K562 (cell line): ENCODE measurements at places on chromosomes 2 and 18.

DNA sequence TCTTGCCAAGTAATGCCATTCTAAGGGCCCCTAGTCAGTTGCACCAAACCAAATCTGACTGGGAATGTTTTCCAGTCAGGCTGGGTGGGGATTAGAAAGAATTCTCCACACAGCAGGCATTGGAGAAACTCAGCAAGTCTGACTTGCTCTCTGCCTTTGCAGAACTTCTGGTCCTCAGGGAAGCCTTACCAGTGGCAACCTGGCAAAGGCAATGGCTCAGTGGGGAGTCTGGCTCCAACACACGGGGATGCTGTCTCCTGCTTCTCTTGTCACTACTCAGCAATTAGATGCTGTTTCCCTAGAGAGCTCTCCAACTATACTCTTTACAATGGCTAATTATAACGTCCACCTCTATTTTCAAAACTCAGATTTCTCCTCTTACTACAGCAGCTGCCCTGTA is 810.7 kb downstream of the LRRTM4 start:
- no peak for DNase-seq

- no peak for DNase-seq
Measured at GRCh38 chr2:144645083-144645778, 125.3 kb upstream of the ZEB2 start.

GRCh38 chr2:146457221-146457620 is 1387.6 kb upstream of the ACVR2A start:
- no peak for DNase-seq

DNA sequence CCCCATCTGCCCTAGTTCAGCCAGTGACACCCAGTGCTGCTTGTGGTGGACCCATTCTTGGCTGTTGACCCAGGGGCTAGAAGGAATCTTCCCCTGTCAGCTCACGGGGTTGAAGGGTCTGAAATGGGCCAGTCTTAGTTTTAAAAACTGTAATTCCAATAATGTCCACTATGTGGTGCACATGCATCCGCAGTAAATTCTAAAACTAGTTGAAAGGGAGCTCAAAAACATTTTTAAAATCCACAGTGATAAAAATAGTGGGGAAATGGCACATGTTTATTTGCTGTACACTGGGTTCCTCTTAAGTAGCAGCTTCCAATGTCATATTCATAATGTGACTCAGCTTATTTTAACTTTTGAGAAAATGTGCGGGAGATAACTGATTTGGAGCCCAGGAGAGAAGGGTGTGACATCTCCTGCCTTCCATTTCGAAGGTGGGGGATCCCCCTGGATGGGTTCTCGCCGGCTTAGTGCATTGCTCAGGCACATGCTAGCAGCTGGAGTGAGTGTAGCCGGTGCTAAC is 32.8 kb downstream of the GRHL1 start:
- peak; percentile 61 for DNase-seq

GRCh38 chr18:50559752-50560680 is at the start of gene MAPK4:
TSS of gene MAPK4 (plus strand) at chr18:50560087. CDS start at chr18:50663959, 103,872 bp downstream.
- peak; percentile 34 for DNase-seq

DNA sequence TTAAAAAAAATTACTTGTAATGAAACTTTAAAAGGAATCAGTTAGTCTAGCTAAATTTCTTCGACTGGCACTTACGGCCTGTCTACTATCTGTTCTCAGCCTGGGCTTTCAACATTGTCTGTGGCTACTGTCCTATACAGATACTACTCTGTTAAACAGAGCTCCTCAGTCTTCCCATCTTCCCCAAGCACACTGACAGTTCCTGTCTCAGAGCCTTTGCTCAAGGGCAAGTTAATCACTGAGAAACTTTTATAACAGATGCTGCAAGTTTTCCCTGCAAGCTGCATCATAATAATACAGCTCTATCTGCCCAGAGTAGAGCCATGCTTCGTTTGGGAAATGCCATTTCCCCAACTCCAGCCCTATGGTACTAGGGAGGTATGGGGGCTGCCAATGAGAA is 11.3 kb upstream of the YPEL5 start:
- DNase-seq: no peak

- DNase-seq: no peak
Measured at GRCh38 chr2:32865399-32866068, 81.2 kb upstream of the LTBP1 start.

DNA sequence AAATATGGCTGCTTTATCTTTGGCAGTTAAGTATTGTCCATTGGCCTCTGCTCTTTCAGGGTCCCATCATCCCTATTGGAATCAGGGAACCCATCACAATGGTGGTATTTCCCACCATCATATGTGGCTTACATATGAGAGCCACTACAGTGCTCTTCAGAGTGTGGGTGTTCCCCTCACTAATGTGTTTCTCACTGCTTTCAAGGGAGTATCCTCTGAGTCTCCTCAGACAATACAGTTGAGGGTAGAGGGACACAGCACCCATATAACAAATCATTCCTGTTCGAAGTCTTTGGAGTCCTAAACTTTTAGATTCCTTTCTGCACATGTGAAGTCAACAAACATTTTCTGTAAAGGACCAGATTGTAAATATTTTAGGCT is 48.8 kb upstream of the DNAJC10 start:
- DNase-seq: no peak

GRCh38 chr2:30732876-30733275 is 74.4 kb downstream of the CAPN13 start:
- DNase-seq: no peak

- no peak for DNase-seq
Measured at GRCh38 chr2:215937190-215937589, 76.2 kb downstream of the MREG start.

GRCh38 chr18:26574958-26575864 is 26.9 kb upstream of the KCTD1 start:
- peak; percentile 33 for DNase-seq

- no peak for DNase-seq
Measured at GRCh38 chr2:217773539-217773938, 229.3 kb downstream of the TNS1 start.

DNA sequence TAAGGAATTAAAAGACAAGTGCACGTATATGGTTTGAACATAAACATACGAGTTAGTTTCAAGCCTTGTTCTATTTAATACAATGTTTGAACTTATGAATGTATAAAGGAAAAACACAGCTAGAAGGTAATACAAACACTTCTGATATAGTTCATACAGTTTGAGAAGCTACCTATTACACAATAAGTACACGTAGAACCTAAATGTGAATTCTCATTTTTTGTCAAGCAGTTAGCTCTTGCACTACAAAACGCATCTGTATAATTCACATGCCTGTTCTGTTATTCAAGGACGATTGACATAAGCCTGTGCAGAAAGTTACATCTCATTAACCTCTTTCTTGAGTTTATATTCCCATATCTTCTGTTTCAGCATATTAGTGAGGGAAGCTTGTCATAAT is 2.7 kb downstream of the LRP1B start:
- no peak for DNase-seq

DNA sequence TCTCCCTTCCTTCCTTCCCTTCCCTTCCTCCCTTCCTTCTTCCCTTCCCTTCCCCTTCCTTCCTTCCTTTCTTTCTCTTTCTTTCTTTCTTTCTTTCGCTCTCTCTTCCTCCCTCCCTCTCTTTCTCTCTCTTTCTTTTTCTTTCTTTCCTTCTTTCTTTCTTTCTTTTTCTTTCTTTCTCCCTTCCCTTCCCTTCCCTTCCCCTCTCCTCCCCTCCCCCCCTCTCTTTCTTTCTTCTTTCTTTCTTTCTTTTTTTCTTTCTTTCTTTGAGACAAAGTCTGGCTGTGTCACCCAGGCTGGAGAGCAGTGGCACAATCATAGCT is 34.8 kb downstream of the GATA6 start:
- no peak for DNase-seq

- no peak for DNase-seq
Measured at GRCh38 chr2:27049422-27050280, 1.8 kb upstream of the AGBL5 start.

DNA sequence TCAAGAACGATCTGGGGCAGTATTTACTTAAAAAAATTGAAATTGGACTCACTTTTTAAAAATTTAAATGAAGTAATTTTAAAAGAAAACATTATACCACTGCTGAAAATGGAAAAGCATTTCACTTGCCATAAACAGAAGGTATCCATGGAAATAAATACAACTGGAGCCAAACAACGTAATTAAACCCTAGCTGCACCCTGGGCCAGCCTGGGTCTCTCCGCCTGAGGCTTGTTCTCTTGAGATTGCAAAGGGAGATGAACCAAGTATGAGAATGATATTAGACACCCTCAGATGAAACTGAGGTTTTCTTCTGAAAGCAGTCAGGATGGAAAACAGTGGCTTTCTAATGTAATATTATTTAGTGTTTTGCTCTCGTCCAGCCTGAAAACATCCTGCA is 264.4 kb downstream of the KCNE4 start:
- no peak for DNase-seq

DNA sequence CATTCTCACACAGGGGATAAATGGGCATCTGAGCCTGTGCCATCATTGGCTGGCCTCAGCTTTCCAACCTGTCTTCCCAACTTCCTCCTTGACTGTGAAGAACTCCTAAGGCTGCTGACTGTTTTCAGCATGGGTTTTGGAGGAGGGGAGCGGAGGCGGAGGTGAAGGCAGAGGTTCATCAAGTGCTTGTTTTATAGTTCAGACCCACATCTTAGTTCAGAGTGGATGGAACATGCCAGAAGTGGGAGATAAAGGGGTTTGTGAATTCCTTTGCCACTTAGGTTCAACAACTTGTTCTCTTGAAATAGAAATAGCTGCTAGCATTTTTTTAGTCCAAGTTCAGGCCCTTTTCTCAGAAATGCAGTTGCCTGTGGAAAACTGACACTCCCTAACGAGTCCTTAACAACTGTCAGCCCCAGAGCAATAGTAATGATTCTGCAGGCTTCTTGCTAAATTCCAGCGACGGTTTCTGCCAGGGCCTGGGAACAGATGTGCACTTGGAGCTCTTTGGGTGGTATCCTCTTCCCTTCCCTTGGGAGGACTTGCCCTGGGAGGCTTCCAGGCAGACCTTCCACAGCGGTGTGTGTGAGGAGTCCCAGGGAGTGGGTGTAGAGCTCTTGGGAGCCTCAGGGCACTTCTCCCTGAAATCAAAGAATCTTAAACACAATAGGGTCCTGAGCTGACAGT is 30.1 kb upstream of the ITGA6 start:
- DNase-seq: no peak

GRCh38 chr2:224137208-224137607 is 98.1 kb upstream of the SERPINE2 start:
- no peak for DNase-seq

DNA sequence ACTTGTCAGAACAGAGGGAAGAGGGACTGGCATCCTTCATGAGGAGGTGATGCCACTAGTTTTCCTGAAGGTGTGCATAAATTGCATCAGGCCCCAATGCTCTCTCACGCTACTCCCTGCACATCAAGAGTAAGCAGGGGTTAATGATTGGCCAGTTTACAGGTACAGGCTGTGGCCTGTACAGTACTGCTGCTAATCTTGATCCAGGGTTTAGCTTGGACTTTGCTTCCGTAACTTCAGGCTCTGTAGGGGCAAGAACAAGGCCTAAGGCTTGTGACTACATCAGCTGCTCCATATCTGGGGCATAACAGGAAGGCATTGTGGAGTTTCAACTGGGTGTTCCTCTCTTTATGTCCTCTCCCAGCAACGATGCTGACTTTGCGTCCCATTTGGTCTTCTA is 96.8 kb upstream of the FZD7 start:
- DNase-seq: no peak

- no peak for DNase-seq
Measured at GRCh38 chr2:202976809-202977208, 37.9 kb upstream of the NBEAL1 start.

GRCh38 chr2:3460831-3461800 is 58.2 kb downstream of the ADI1 start:
- no peak for DNase-seq

DNA sequence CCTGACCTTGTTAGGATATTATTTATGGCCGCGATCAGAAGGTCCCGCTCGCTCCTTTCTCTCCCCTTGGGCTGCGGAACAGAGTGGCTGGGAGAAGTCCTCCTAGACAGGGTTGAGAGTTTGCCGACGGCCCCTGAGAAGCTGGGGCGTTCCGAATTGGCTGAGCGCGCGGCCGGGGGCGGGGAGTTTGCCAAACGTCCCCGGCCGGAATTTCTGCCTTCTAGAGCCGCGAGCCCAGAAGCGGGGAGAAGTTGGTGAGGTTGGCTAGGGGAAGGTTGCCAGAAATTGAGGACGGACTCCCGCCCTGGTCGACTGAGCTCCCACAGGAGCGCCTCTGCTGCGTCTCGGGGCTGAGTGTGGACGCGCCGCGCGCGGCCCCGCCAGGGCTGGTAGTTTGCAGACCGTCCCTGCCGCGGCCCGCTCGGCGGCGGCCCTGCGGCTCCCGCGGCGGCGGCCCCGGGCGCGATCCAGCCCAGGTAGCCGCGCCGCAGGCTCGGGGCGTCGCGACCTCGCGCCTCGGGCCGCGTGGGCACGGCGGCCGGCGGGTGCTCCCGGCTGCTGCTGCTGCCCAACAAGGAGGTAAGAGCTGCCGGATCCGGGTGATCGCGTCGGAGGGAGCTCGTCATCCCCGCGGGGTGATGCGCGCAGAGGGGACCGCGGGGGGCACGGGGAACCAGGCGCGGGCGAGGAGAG is 134.0 kb upstream of the MGAT5 start:
- DNase-seq: peak; percentile 90

DNA sequence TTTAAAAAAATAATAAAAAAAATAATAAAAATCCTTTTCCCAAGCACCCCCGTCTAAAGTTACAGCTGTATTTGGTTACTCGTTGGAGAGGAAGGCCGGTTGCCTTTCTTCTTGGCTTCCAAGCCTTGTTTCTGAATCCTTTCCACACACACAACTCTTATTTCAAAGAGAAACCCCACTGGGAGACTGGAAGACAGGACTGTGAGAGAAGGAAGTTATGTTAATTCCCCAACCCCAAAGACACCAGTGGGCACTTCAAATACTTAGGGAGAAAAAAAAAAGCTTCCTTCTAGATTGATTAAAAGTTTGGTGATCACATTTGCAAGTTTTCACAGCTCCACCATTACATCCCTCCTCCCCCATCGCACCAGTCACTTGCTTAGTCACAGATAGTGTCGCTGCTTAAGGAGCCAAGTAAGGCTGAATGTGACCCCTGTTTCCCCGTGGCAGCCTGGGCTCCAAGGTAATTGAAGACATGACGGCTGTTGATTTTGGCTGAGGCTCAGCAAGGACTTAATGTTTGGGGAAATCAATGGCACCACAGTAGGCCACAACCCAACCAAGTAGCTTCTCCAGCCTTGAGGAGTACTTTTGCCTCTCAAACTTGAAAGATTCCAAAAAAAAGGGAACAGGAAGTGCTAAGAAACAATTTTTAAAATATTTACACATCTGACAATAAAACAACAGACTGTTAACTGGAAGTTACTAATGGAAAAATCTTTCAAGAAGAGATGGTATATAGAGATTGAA is 40.8 kb upstream of the FRZB start:
- DNase-seq: no peak

- peak; percentile 73 for DNase-seq
Measured at GRCh38 chr2:126886211-126886915, 12.3 kb upstream of the TEX51 start.

DNA sequence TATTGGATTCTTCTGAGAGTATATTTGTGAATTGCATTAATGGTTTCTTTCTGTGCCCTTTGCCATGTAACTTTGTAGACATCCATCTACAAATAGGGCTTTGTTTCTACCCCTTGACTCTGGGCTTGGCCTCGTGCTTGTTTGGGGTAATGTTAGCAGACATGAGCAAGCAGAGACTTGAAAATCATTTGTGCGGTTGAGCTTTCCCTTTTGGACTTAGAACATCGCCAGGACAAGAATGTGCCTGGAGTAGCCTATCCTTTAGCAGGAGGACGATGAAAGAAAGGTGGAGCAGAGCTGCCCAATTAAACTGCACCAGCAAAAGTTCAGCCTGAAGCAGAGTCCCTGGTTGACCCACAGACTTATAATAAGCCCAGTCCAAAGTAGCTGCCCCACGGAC is 785.9 kb downstream of the EPHA4 start:
- DNase-seq: no peak
